ENCODE measurements at places on chromosomes 2 and 18.

DNA sequence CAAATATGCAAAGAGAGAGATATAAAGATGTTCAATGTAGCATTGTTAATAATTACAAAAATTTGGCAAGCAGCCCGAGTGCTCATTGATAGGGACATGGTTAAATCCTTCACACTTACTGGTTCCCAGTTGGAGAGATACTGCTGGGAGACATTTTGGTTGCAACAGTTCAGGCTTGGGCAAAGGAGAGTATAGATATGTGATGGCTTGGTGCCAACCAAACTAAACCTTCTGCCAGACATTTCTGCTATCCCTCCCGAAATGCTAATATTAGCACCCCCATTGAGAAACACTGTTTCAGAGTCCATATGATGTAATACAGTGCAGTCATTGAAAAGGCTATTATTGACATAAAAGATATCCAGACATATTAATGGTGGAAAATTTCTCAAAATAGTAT, 11.5 kb downstream of the GEN1 start:
- DNase-seq, result no peak
- no peak overlapping the region for H3K4me3 ChIP-seq
- H3K4me1 ChIP-seq, result peaks cover 2% of the 10 kb centered on the region

- H3K4me3 ChIP-seq, result no peak overlapping the region
- peaks cover 2% of the 10 kb centered on the region for H3K4me1 ChIP-seq
Measured at GRCh38 chr18:66749030-66749429, 145.1 kb upstream of the CDH19 start.

GRCh38 chr18:23450022-23450421, 3.1 kb upstream of the RIOK3 start:
- H3K4me1 ChIP-seq, result peaks cover 5% of the 10 kb centered on the region
- H3K27ac ChIP-seq, result no peak overlapping the region
- no peak for DNase-seq
- no peaks in the 10 kb centered on the region for H3K27me3 ChIP-seq

DNA sequence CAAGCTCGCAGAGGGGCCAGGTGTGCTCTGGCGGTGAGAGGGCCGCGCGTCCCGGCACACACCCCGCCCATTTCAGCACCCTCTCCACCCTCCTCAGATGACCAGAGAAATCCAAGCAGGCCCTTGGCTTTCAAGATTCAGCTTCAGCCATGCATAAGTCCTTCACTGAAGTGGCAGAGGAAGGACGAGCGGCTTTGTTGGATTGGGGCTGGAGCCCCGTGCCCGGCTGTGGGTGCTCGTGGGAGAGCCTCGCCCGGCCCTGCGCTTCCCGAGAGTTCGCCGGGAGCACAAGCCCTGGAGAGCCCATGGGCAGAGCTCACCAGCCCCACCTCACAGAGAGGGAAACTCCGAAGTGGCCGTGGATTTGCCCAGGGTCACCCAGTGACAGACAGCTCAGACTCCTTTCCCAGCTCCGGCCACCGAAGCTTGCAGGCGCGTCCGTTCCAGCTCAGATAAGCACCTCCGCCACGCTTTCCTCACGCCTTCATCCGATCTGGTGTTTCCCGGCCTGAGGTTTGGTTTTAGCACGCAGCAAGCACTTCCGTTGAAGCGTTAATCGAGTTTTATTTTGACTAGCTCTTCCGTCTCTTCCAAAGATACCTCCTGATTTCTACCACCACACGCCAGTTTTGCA, 45.6 kb upstream of the MTCL1 start:
- no peak overlapping the region for H3K4me3 ChIP-seq
- H3K36me3 ChIP-seq, result no peaks in the 10 kb centered on the region
- peaks cover 22% of the 10 kb centered on the region for H3K4me1 ChIP-seq
- no peak for DNase-seq

DNA sequence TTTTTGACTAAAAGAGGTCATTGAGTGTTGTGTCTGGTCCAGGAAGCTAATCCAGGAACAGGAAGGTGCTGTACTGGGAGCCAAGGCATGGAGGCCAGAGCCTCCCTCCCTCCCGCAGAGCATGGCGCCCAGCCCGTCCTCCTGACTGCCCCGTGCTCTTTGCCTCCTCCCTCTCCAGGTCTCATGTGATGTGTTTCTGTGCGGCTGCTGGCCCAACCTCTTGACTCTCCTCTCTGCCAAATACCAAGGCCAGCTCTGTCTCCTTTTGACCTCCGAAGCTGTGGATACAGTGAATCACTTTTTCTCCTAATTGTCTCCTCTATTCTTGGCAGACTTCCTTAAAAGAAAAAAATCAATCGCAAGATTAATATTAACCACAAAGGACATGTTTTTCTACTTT, 284.1 kb downstream of the PHLPP1 start:
- no peaks in the 10 kb centered on the region for H3K27me3 ChIP-seq
- no peak for DNase-seq
- H3K4me1 ChIP-seq, result no peaks in the 10 kb centered on the region
- H3K27ac ChIP-seq, result no peak overlapping the region

GRCh38 chr18:69985239-69985638, 37.6 kb upstream of the CD226 start:
- no peak overlapping the region for H3K4me3 ChIP-seq
- no peak for DNase-seq
- no peaks in the 10 kb centered on the region for H3K27me3 ChIP-seq
- no peaks in the 10 kb centered on the region for H3K4me1 ChIP-seq
- H3K27ac ChIP-seq, result no peak overlapping the region

All from mesenchymal stem cell (in vitro differentiated cells and primary cell).